Mucosa of gallbladder (tissue), 1 donor: ENCODE measurements at places on chromosomes 12 and 14. TPM values are rescaled to one million over a fixed set of nuclear protein-coding genes. Genes with fewer than 3 reads are reported as not detected.
A peak's percentile ranks its signal among the peaks of the same experiment; 100 is the strongest.

Gene SRRM4
- 0.03 TPM for total RNA-seq

Gene DLK1
- 7.0 TPM for total RNA-seq

Gene KLRF1
- total RNA-seq: not detected

Gene AQP6
- total RNA-seq: 0.32 TPM

Gene SYT1
- total RNA-seq: 6.5 TPM

Gene KRT8
- 1,446 TPM for total RNA-seq

Gene TAS2R14
- total RNA-seq: 1.4 TPM

Gene TAS2R13
- total RNA-seq: 0.78 TPM

GRCh38 chr12:75137896-75138295 lies 71.7 kb downstream of the KCNC2 start:
- no peak for DNase-seq

DNA sequence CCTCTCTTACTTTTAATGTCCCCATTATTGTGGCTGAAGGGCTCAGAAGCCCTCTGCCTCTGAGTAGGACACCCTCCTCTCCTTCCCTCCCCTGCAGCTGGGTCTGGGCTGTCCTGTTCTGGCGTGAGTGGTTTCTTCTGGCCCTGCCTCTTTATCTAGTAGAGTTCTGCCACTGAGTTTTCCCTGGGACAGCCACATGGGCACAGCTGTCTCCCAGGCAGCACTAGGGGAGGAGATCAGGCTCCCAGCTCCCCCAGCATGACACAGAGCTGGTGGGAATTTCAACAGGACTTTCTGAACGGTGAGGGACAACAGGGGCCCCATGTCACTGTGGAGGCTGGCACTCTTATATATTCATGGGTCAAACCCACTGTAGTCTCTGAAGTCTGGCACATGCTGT lies 21.4 kb downstream of the TMEM132C start:
- no peak for DNase-seq

DNA sequence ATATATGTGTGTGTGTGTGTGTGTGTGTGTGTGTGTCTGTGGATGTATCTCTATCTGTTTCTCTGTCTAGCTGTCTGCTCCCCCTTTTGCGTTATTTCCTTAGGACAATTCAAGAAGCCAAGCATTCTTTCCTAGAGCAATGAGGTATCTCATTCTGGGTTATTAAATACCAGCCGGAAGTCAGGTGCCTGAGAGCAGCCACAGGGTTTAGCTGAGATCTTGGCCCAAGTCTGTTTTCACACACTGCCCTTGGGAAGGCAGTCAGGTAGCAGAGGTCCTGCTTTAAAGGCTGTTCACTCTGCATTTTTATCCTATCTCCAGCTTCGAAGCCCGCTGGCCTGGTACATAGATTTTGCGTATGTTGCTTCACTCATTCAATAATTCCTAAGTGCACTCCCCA lies 76.8 kb downstream of the TSPAN9 start:
- no peak for DNase-seq

DNA sequence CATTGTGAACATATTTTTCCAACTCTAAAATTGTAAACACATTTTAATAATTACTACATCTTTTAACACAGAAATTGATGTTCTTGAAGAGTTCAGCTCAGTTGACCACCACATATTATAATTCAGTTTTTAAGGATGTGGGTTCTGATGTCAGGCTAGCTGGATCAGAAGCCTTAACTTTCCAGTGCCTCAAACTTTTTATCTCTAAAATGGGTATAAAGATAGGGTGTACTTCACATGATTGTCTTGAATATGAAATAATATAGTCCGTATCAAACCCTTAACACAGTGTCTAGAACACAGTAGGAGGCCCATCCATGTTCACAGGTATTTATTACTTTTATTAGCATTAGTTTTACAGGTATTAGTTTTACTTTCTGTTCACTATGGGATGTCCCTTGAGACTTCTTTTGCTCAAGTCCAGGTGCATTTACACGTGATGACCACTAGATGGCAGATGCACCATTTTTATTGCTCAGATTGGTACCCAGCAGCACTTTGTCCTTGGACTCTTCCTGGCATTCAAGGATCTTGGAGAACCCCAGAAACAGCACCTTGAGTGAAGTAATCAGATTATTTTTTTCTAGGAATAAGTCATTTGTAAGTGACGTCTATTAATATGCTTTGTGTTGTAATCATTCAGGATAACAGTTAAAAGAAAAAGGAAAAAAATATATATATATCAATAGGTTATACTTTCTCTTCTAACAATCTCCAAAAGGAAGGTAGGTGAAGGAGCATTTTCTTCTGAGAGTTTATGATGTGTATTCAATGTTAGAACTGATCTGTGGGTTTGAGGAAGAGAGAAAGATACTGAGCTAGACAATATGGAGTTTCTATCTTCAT lies 580.2 kb downstream of the ETNK1 start:
- peak; percentile 34 for DNase-seq

DNA sequence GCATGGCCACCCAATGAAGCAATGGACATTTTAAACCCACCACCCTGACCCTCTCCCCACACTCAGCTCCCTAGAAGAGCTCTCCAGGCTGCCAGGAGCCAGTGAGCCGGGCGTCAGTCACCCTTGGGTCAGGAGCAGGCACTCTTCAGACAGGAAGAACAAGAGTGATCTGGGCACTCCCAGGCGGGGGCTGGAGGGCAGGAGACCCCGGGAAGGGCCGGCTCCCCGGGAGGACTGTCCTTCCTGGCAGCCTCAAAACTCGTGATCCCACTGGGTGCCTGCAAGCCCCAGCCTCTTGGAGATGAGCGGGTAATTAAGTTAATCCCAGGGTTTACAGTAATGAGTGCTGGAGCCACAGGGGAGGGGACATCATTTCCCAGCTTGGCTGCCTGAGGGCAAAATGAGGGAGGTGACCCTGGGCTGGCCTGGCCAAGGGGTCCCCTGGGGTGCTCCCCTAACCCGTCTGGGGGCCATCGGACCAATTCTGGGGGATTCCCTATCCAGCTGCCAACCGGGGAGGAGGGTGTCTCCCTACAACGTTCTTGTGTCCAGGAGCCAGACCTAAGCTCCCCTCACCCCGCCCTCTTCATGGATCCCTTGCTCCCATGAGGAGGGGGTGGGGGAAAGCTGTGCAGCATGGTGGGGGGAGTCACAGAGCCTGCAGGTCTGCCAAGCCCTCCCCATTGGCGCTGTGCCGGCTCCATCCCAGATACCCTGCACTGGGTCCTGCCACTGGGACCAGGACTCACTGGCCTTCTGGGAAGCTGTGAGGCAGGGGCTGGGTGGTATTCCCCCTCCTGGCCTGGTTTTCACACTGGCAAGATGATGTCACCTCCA lies 59.2 kb downstream of the CCNK start:
- DNase-seq: no peak

DNA sequence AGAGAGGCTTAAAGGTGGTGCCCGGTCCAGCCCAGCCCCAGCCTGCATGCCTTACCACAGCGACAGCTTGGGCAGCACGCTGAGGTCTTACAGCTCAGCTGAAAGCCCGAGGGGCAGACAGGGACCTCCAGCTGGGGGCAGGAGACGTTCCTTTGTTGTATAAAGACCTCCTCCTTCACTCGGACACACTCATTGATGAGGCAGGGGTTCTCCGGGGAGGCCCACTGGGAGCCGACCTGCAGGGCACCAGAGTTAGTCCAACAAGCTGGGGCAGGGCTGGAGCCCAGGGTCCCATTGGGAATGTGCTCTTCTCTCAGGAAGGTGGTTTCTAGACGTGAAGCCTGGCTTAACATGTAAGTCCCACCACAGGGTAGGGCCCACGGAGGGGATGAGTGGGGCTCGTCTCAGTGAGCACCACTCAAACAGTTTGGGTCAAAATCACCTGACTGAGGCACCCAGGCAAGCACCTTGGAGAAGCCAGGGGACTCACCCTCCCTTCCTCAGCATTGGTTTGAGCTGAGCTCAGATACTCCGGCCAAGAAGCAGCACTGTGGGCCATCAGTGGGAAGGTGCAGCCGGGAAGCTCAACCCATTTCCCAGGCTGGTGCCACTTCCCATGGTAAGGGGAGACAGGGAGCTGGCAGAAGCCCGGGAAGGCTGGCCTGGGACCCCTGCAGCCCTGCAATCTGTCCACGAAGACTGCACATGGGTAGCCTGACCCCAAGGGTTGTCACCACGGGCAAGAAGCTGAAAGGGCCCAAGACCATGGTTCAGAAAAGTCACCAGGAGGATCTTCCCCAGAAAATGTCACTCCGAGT lies 24.3 kb upstream of the ANO2 start:
- DNase-seq: no peak

- DNase-seq: no peak
Measured at GRCh38 chr12:9667403-9668160, 1.9 kb upstream of the CLEC2D start.

GRCh38 chr14:87108726-87109125 lies 884.3 kb downstream of the GALC start:
- no peak for DNase-seq

GRCh38 chr12:112611908-112612307 lies 179.6 kb upstream of the RPH3A start:
- no peak for DNase-seq

DNA sequence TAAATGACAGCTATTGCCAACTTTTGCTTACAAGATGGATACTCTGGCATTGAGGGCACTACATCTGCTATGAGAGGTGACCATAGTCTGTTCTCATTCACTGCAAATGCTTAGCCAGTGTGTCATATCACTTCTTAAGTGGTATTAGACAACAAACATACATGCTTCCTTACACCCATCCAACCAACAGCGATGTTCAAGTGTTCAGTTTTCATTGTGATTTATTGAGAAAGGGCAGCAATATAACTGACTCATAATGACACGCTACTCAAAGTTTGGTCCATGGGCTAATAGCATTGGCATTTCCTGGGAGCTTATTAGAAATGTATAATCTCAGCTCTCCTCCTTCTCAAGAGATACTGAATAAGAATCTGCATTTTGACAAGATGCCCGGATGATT lies 181.7 kb downstream of the NPAS3 start:
- DNase-seq: no peak

DNA sequence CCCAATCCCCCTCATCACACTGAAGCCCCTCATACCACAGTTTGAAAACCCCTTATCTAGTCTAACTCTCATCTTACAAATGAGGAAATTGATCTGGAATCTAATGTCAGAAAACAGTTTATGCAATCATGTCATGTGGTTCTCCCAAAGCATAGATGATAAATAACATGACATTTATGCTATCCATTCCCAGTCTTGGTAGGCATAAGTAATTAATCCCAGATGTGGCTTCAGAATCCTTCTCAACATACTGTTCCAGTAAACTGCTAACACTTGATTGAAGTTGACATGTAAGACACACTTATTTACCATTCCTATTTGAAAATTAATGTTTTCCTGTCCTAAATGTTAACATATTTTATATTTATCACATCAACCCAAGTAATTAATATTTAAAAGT lies 168.7 kb downstream of the GALC start:
- DNase-seq: no peak

DNA sequence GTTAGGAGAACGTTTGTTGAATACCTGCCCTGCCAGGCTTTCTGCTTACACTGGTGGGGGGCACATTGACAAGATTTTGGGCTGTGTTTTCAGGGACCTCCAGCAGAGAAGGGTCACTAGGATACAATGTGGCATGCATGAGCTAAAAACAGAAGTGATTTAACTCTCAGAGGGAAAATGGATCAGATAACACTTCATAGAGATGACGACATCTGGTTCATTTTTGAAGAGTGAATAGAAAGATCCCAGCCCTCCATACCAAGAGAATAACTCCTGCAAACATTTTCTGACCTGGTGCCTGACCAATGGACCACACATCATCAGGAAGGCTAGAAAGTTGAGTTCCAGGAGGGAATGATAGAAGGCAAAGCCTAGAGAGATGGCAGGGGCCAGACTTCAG lies 33.7 kb downstream of the CKB start:
- DNase-seq: no peak

DNA sequence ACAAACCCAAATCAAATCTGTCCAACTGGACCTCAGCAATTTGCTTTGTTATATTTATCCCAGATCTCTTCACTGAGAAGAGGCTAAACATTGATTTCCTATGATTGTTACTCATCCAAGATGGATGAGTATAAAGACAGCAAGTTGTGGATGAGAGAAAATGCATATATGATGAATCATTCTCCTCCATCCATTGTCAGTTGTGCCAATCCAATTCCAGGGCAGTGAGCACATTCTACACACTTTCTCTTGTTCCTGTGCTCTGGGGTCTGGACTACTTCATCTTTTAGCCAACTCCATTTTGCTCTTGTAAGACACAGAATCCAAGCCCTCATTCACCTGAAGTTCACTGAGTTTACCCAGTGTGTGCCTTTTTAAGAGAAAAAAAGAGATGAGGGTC lies 105.7 kb downstream of the GCH1 start:
- DNase-seq: no peak

DNA sequence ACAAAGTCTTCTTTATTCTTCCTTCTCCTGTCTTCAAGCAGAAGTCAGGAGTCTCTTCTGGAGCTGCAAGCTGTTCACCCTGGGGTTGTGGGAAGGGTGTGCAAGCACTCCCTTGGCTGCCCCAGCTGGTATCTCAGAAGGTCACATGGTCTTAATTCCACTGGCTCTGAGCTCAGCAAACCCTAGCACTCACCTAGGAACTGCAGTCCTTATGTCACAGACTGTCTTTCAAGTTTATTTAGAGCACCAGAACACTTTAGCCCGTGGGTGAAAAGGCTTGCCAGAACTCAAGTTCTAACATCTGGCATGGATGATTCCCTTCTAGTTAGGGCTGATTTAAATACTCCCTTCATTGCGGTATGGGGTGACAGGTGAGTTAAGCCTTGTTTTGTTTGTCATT lies 379.0 kb downstream of the CCER1 start:
- no peak for DNase-seq

- no peak for DNase-seq
Measured at GRCh38 chr12:7101694-7102131, 7.3 kb downstream of the C1RL start.

DNA sequence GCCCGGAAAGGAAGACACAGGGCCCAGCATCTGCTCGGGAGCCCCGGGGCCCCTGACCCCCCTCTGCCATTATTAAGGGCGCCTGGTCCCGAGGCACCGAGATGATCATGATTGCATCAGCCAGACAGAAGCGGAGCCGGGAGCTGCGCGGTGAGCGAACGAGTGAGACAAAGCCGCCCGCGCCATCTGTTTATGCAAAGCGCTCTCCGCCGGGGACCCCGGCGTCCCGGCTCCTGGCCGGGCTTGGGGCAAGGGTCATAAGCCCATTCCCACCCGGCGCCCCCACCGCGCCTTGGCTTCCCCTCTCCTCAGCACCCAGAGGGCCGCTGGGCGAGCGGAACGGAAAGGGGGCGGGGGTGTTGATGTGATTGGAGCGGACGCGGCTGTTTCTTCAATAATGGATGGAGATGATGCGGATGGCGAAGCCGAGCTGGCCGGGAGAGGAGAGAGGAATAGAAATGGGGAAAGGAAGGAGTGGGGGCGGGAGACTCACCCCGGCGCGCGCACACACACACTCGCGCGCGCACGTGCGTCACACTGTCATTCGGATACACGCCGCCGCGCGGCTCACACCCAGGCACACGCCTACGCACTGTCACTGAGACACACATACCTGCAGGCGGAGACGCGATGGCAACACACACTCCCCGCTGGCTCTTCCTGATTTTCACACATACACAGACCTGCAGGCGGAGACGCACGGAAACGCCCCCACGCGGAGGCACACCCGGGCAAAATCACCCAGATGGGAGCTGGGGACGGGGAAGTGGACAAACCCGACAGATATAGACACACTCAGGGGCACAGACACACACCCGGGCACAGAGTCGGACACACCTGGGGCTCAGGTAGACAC lies 10.7 kb downstream of the STAC3 start:
- DNase-seq: no peak
